ENCODE measurements at places on chromosomes 11 and 22.
A peak's percentile ranks its signal among the peaks of the same experiment; 100 is the strongest.

DNA sequence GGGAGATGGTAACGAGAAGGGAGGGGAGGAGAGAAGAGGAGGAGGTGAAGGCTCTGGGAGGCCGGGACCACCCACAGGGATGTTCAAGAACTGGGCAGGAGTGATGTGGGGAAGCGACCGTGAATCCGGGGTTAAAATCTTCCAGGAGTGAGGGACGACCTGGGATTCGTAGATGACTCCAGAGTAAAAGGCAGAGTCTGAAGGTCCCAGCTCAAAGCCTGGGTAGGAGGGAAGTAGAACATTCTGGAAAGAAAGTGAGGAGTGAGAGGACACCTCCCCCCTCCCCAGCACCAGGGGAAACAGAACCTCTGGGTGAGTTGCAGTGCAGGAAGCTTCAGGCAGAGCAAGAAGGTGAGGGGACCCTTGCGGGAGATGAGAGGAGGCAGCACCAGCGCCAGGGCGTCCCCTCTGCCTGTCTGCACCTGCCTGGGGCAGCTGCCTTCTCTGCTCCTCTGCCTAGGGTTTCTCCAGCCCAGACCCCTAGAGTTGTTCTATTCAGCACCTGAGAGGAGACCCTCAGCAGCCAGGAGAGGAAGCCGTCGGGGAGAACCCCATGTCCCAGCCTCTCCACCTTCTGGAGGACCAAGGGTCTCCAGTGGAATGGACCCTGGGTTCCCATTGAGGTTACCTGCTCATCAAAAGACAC is 49.7 kb downstream of the LINC01488 start:
- DNase-seq, result no peak

DNA sequence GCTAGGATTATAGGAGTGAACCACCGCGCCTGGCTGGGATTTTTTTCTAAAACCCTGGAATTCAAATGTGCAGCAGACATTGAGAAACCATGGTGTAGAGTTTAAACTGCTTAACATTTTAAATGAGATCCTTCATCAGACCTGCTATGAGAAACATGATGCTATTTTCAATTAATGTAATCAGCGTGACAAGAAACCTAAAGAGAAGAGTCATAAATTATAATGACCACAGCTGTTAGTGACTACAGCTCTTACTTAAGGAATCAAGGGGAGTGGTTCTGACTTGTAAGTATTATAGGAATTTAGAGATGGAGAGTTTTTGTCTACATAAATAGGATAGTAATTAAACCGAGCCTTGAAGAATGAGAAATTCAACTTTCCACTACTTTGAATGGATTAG is 170.6 kb downstream of the BARX2 start:
- DNase-seq, result no peak

- no peak for DNase-seq
Measured at GRCh38 chr22:36377022-36377631, 10.6 kb downstream of the MYH9 start.

GRCh38 chr11:68362801-68363379 is 50.5 kb downstream of the LRP5 start:
- DNase-seq, result no peak

- DNase-seq, result no peak
Measured at GRCh38 chr11:7490535-7490934, 5.2 kb downstream of the OLFML1 start.

GRCh38 chr22:27872488-27872887 is 46.6 kb downstream of the PITPNB start:
- no peak for DNase-seq

DNA sequence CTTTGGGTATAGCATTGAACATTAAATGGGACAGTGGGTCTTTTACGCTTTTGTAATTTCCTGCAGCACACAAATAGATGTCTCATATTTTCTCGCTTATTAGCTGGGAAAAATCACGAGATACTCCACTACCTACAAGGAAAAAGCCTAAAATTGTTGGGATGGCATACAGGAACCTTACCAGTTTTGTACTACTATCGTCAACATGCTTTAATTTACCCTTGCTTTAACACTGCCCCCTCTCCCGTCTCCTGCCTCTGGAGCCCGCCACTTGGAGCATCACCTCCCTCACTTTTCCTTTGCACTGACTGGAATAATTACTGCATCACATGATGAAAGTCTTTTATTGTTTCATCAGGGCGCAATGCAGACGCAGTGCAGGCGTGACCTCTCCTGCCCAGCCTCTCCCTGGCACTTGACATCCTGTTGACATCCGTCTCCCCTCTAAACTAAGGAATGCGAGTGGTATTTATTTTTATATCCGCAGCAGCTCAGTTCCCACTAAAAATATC is 1.0 kb upstream of the FNBP4 start:
- peak; percentile 44 for DNase-seq

GRCh38 chr11:57213342-57214097 is 23.5 kb downstream of the APLNR start:
- DNase-seq, result peak; percentile 23

DNA sequence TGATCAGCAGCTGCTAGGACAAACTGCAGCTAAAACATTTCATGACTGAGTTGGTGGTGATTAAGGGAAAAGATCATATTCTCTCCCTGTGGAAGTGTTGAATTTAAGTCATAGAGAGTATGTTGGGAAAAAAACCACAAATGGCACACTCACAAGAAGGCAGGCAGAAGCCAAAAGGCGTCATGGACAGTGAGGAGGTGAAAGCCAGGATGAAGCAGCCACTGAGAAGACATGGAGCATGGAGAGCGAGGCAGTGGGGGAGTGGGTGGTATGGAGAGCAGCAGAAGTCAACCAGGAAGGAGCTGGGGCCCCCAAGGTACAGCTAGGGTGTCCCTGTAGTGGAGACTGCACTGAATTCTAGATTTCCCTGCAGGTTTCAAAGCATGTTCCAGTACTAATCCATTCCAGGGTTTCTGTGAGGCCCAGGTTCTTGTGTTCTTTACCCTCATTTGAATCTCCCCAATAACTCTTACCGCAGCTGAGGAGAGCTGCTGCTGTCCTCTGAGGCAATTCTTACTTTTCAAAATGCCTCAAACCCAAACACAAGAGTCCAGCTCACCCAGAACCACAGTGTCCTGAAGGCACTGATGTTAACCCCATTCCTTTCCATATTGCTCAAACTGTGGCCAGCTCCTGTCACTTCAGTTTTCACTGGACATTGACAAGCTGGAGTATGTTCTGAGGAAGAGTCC is 191.8 kb upstream of the E2F8 start:
- DNase-seq, result peak; percentile 84

- DNase-seq, result no peak
Measured at GRCh38 chr11:7341551-7341950, 89.8 kb downstream of the SYT9 start.

DNA sequence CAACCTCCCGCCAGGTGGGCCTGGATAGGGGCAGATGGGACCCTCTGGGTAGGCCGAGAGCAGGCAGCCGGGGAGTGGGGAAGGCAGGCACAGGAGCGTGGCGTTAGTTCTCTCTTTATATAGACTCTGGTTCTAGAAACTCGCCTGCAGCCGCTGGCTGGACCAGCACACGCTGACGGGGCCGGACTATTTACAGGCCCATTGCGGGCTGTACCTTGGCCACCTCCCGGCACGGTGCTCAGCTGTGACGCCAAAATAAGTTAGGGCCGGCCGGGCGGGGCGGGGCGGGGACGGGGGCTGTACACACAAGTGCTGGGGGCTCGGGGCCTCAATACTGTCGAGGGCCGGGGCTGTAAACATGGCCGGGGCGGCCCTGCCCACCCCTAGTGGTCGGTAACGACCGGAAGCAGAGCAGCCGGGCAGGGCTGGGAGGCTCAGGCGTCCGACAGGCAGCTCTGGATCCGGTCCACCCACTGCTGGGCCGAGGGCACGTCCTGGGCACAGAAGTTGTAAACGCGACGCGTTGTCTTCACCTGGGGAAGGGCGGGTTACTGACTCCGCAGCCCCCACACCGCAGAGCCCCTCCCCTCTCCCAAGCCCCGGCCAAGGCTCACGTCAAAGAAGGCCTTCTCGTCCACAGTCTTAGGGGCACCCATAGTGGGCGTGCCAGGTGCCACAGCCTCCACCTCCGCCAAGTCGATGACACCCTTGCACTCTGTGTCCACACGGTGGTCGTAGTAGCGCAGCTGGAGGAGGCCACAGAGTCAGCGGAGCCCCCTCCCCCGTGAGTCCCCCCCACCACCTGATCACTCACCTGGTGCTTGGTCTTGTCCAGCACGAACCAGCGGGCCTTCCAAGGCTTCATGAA is 27.9 kb downstream of the SBF1 start:
- no peak for DNase-seq

- no peak for DNase-seq
Measured at GRCh38 chr11:90542092-90542491, 319.2 kb upstream of the CHORDC1 start.

DNA sequence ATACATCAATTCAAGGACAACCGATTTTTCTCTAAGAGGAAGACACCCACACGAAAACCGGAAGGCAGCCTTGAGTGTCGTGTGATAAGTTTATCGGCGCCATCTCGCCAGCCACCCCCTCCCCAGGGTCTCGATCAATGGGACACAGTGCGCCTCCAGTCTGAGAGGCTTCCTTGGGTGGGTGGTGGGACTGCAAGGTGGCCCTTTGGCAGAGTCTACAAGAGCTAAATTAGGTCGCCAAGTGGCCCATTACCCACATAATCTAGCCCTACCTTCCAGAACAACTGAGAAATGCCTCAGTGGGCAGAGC is 64.0 kb downstream of the CD6 start:
- no peak for DNase-seq

- DNase-seq, result no peak
Measured at GRCh38 chr11:107397357-107397756, 60.3 kb downstream of the CWF19L2 start.

DNA sequence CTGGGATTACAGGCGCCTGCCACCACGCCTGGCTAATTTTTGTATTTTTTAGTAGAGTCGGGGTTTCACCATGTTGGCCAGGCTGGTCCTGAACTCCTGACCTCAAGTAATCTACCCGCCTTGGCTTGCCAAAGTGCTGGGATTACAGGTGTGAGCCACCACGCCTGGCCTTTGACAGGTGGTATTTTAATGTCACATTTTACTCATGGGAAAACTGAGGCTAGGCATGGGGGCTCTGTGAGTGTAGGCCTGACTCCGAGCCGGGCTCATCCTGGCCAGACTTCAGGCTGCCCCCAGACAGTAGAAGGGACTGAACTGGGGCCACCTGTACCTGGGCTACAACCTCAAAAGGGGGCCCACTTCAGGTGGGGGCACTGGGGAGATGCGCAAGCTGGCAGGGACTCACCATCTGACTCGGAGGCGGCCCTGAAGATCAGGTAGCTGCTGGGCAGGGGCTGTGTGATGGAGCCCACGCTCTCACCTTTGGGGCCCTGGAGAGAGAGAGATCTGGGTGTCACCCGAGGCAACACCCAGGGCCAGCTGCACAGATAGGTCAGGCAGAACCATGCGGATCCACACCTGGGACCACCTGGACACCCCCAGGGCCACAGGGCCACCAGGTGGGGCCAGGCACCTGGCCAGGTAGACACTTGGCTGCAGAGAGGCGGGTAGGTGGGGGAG is 45.8 kb downstream of the OSBPL5 start:
- no peak for DNase-seq

DNA sequence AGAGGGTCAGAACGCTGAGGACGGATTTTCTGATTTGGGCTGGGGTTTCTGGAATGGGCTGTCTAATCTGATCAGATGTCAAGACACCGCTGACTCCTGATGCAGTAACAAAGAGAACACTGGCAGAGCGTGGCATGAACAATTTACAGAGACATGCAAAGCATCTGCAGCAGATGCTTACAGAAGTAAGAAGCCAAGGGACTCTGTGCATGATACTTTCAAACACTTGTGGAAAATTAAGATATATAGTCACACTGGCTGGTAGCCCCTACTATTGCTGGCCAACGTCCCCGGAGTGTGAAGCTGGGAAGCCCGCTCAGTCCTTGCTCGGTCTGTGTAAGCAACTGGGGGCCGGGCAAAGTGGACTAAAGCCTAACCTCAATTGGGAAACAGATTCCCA is 903.7 kb downstream of the BRD1 start:
- DNase-seq, result no peak

DNA sequence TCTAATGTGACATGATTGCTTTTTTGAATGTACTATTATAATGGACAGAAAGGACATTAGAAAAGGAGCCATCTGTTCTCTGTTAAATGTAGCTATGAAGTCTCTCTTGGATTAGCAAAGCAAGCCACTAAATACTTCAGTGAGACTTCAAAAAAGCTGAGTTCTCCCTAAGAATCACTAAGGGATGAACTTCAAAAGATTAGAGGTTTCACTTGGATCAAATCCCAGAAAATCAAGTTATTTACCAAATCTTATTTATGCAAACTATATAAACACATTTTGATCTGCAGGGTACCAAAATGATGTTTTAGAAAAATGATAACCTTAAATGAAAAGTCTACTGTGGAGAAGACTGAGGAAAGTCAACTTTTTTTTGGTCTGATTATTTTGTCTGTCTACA is 82.1 kb upstream of the MTMR2 start:
- DNase-seq, result no peak

DNA sequence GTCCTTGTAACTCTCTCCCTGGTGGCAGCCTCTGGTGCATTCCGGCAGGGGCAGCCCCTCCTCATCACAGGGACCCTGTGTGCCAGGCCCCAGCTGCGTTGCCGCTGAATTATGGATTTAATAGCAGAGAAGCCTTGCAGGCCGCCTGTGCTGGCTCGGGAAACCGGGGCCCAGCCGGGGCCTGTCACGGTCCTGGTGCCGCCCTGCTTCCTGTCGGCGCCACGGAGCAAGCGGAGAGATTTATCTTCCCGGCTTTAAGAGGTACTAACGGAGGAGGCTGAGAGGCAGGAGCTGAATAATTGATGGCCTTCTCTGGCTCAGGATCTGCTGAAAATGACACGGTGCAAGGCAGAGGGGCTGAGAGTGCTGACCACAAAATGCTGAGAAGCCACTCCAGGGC is 54.0 kb upstream of the CCDC188 start:
- no peak for DNase-seq

GRCh38 chr11:76798202-76798581 is 15.0 kb downstream of the TSKU start:
- DNase-seq, result no peak

DNA sequence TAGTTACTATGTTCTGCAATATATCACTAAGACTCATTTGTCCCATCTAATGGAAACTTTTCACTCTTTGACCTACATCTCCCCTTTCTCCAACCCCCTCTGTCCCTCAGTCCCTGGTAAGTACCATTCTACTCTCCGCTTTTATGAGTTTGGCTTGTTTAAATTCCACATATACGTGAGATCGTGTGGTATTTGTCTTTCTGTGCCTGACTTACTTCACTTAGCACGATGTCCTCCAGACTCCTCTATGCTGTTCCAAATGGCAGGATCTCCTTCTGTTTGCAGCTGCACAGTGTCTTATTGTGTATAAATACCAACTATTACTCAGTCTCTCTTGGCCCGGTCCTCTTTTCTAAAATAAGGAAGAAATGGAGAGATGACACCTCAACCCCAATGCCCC is 205.4 kb upstream of the NTM start:
- DNase-seq, result no peak

Data from fibroblast of skin of left biceps (primary cell).